ENCODE measurements at places on chromosomes 16 and 17.
A peak's percentile ranks its signal among the peaks of the same experiment; 100 is the strongest.

DNA sequence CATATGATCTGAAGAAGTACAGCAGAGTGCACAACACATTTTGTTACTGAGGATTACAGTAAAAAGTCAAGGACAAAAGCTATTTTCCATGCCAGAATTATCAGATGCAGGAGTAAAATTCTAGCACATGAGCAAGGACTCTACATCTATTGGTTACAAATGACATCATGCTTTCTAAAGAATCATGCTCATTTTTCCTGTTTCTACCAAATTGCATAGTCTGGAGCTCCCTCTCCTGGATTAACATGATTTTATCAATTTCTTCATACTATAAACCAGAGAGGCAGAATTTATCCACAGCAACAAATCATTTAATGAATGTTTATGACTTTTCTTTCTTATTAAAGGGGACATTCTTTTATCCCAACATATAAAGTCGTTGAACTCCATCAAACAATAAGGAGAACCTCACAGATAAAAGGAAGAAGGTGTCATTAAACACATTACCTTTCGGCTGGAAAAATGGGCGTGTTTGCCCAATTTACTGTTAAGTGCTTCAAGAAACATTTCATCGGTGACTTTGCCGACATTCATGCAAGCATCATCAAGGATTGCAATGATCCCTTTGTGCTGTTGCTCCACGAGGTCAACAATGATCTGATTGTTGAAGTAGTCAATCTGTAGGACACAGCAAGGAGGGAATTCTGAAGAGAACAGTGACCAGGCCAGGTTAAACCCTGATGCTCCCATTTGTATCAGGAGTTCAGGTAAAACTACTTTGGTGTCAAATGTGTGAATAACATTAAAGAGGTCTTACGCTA, 121.7 kb downstream of the MYO1D start:
- DNase-seq: peak; percentile 80

DNA sequence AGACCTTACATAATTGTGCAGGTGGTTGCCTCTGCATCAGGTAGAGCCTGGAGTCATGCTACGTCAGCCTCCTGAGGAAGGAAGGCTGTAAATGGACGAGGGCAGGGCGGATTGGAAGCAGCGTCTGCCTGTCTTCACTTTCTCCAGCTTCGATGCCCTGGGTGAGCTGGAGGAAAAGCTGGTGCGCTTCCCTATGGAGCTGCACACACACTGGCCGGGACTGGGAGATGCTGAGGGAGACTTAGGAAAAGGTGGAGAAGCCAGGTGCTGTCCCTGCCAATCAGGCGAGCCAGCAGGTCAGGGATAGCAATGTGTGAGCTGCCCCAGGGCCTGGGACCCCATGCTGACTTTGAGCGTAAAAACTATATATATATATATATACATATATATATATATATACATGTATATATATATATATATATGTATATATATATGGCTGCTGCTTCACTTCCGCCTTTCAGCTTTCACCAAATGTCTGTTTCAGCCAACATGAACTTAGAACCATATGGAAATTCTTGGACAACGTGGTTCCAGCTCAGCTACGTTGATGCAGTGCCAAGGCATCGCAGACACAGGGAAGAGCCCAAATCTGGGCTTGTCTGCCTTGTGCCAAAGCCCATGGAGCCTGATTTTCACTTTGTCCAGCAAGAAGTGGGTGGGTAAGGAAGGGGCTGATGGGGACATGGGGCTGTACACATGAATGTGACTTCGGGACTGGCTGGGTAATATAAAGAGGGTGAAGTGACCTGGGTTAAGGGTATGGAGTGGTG, 71.5 kb upstream of the NKD1 start:
- DNase-seq: no peak

DNA sequence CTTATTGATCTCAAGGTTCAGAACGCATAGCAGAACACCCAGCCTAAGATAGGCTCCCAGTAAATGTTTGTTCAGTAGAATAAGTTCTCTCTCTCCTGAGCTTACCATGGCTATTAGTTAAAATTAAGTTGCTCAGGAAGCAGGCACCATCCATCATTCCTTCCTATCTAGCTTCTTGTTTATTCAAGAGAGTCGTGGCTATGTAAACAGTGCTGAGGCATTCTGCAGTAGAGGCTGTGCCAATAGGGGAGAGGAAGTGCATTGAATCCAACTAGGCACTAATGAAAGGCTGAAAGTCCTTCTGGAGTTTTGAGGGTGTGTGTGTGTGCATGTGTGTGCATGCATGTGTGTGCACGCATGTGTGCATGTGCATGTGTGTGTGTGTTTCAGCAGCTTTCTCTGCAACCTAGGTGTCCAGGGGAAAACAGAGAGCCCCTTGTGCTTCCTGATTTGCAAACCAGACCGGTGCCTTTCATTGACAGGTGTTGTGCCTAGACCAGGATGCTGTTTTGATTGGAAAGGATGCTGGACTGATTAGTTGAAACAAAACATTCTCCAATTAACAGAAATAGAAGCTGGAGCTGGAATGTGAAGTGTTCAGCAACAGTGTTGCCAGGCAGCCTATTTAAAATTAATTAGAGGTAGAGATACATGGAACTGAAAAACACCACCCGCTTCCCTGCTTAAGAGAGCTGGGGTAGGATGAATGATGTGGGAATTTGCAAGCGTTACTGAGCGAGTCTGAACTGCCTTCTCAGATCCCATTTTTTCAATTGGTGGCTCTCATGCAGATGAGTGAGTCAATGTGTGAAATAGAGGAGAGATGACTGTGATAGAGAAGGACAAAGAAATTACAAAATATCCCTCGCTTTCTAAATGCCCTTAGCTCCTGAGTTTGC, 103.3 kb upstream of the CLEC3A start:
- DNase-seq: no peak

GRCh38 chr17:8991514-8992285, 26.2 kb upstream of the PIK3R5 start:
- DNase-seq: peak; percentile 69

DNA sequence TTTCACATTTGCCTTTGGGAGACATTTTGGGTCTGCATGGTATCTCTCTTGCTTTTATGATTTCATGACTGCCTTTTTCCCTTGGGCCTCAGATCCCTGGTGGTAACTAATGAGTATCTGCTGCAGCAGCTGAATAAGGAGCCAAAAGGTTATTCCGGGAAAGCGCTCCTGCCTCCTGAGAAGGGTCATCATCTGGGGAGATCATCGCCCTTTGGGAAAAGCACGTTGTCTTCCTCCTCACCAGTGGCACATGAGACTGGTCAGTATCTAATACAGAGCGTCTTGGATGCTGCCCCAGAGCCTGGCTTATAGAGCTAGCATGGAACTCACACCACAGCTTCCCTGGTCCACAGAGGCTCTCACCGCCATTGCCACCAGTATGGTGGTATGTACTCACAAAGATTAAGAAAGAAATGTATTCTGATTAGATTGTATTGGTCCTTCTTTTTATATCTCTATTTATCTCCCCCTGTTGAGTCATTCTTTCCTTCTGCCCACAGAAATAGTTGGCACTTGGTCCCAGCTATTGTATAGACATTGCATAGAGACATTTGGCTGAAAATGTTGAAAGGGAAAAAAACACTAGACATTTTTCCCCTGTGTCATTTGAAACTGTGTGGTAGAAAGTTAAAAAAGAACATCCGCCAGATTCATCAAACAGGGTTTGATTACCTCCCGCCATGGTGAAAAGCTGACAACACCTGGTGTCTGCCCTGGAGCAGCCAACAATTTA, 8.4 kb downstream of the TPPP3 start:
- no peak for DNase-seq

DNA sequence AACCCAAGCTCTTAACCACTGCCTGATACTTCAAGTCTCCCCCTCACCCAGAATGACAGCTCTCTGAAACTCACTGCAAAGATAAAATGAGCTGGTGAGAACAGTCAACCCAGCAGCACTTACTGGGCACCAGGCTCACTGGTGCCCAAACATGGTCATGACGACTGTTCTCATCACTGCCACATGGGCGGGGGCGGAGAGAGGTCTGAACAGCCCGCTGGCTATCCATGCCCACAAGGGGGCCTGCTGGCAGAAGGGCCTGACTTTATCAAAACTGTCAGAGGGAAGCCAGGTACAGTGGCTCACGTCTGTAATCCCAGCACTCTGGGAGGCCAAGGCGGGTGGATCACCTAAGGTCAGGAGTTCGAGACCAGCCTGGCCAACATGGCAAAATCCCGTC, 4.0 kb downstream of the MYBBP1A start:
- DNase-seq: no peak

GRCh38 chr17:68248199-68248825, 469 bp downstream of the AMZ2 start:
- DNase-seq: no peak

DNA sequence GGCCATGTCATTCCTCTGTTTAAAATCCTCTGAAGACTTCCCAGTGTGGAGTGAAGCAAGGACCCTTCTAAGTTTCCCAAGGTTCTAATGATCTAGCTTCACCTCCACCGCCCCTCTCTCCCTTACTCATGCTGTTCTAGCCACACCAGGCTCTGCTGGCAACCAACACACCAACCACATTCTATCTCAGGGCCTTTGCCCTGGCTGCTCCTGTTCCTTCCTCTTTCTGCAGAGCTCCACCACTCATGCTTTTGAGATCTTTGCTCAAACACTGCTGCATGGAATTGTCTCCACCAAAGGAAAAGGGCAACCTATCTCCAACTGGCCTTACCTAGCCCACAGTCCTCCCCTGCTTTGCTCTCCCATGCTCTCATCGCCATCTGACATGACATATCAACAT, 128.7 kb downstream of the XYLT1 start:
- peak; percentile 73 for DNase-seq

DNA sequence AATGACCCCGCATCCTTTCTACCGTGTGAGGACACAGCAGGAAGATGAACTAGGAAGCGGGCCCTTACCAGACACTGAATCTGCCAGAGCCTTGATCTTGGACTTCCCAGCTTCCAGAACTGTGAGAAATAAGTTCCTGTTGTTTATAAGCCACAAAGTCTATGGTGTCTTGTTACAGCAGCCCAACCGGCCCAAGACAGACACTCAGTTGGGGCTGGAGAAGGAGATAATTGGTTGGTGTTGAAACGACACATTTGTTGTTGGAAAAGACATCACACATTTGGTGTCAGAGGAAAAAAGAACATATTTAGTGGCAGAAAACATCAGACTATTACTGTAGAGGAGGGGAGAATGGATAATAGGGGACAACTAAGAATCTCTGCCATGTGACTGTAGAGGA, 122.3 kb upstream of the SEC14L1 start:
- DNase-seq: no peak

GRCh38 chr16:23014592-23014991, 134.7 kb downstream of the USP31 start:
- no peak for DNase-seq

Measured in KBM-7 (cell line).